Calu3 (cell line): ENCODE measurements at places on chromosomes 3 and 15. TPM values are rescaled to one million over a fixed set of nuclear protein-coding genes. Genes with fewer than 3 reads are reported as not detected.

The ARL14 gene
- 104 and 197 TPM in 2 replicates for total RNA-seq

The SGO1 gene
- total RNA-seq = 29.4 and 30.2 TPM in 2 replicates

The MNS1 gene
- 25.5 and 37.7 TPM in 2 replicates for total RNA-seq

The FSIP1 gene
- 0.27 and 0.28 TPM in 2 replicates for total RNA-seq

The STRIT1 gene
- total RNA-seq = not detected in 2 replicates

The HTR3E gene
- total RNA-seq = not detected in 2 replicates

The ZDHHC23 gene
- 17.8 and 22.0 TPM in 2 replicates for total RNA-seq

The HESX1 gene
- 0.78 and 0.91 TPM in 2 replicates for total RNA-seq

The SPINK8 gene
- not detected in 2 replicates for total RNA-seq

The TMEM42 gene
- total RNA-seq = 12.3 TPM in 2 replicates

The PCNP gene
- 135 and 147 TPM in 2 replicates for total RNA-seq

DNA sequence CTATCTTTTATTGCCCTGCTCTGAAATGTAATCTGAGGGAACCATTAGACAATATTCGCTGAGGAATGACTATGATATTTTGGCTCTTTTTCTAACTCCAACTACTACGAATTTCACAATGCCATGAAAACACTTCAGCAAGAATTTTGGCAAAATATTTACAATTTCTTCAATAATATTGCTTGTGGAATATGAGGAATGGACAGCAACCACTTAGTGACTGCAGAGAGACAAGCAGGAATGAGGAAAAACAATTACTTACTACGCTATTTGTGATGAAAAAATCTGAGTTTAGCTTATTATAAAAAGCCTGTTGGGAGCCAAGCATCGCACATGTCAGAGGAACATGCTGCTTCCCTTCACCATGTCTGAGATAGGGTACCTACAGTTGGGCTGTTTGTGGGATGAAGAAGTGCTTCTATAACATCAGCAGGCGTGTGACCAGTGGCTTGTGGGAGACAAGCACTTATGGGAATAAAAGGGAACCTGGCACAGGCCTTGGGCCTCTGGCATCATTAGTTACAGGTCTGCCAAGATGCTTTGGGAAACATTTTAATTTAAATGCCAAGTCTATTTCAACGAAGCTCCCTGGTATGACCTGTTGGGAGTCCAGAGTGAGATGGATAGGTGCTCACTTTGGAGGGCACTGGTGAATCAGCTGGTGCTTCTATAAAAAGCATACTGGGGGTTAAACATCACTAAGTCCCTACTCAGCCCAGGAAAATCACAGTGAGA lies 2.7 kb upstream of the PLCL2 start:
- H3K27me3 ChIP-seq = no peaks in the 10 kb centered on the region
- H3K27ac ChIP-seq = no peak overlapping the region
- H3K4me1 ChIP-seq = no peaks in the 10 kb centered on the region

DNA sequence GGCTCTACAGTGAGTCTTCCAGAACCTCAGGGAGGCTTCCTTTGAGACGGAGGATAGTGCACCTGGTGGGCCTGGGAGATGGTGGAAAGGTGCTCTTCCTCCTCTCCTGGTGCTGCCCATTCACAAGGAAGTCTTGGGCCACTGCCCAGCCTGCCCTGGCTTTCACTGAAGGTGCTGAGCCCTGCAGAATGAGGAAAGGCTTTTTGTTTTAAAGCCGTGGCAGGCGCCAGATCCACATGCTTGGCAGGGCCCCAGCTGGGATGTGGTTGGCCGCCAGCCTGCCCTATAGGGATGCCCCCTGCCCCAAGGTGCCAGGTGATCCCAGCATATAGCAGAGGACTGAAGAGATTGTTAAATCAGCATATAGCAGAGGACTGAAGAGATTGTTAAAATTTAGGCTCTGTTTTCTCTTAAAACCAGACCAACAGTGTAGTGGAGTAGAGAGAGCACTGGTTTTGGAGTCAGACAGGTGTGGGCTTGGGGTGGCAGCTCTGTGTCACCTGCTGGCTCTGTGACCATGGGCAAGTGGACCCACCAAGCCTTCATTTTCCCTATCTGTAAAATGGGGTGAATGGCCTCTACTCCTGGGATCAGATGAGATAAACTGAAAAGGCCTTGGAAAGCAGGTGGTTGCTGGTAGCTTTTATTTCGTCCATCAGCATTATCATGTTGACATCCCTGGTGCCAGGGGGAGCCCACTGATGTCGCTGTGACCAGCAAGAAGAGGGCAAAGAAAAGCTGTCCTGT lies 53.3 kb downstream of the SLC6A6 start:
- peaks cover 81% of the 10 kb centered on the region for H3K4me1 ChIP-seq
- peaks cover 68% of the 10 kb centered on the region for H3K36me3 ChIP-seq
- peak; percentile 56 for DNase-seq
- no peaks in the 10 kb centered on the region for H3K27me3 ChIP-seq

DNA sequence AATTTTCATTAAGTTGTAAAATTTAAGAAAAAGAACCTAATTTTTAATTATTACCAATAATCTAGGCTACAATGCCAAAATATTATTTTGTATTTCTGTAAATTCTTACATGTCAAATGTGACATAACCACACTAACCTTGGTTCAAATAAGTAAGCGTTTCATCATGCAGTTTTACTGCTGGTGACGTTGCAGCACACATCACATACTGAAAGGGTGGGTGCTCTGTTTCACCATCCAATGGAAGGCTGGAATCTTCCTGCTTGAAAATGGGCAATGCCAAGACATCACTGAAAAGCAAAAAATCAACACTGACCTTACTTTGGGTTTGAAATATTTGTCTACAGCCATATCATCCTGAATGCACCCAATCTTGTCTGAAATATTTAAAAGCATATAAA lies 14.8 kb downstream of the UBP1 start:
- DNase-seq = no peak
- no peaks in the 10 kb centered on the region for H3K27me3 ChIP-seq
- peaks cover 18% of the 10 kb centered on the region for H3K36me3 ChIP-seq
- no peak overlapping the region for H3K27ac ChIP-seq

- no peak overlapping the region for H3K4me3 ChIP-seq
- DNase-seq = no peak
Measured at GRCh38 chr3:37537914-37538691, 323.6 kb upstream of the CTDSPL start.

- no peak overlapping the region for H3K4me3 ChIP-seq
- H3K36me3 ChIP-seq = no peaks in the 10 kb centered on the region
- H3K4me1 ChIP-seq = no peaks in the 10 kb centered on the region
- H3K27ac ChIP-seq = no peak overlapping the region
- H3K27me3 ChIP-seq = peaks cover 75% of the 10 kb centered on the region
- no peak for DNase-seq
Measured at GRCh38 chr3:72011485-72011884, 226.5 kb upstream of the PROK2 start.

GRCh38 chr3:27633224-27633545 lies 88.9 kb downstream of the EOMES start:
- peak overlapping the region; percentile 78 for H3K4me3 ChIP-seq
- no peaks in the 10 kb centered on the region for H3K27me3 ChIP-seq
- peaks cover 13% of the 10 kb centered on the region for H3K36me3 ChIP-seq
- no peak for DNase-seq
- H3K27ac ChIP-seq = peak overlapping the region; percentile 71

GRCh38 chr3:13011573-13012220 lies 61.5 kb downstream of the IQSEC1 start:
- H3K4me3 ChIP-seq = no peak overlapping the region
- peaks cover 8% of the 10 kb centered on the region for H3K36me3 ChIP-seq
- H3K4me1 ChIP-seq = peaks cover 43% of the 10 kb centered on the region
- no peak overlapping the region for H3K27ac ChIP-seq
- H3K27me3 ChIP-seq = peaks cover 11% of the 10 kb centered on the region

- peaks cover 9% of the 10 kb centered on the region for H3K4me1 ChIP-seq
- no peak for DNase-seq
- H3K27ac ChIP-seq = no peak overlapping the region
- no peaks in the 10 kb centered on the region for H3K36me3 ChIP-seq
- no peaks in the 10 kb centered on the region for H3K27me3 ChIP-seq
Measured at GRCh38 chr3:114417265-114417664, 123.4 kb downstream of the TIGIT start.

DNA sequence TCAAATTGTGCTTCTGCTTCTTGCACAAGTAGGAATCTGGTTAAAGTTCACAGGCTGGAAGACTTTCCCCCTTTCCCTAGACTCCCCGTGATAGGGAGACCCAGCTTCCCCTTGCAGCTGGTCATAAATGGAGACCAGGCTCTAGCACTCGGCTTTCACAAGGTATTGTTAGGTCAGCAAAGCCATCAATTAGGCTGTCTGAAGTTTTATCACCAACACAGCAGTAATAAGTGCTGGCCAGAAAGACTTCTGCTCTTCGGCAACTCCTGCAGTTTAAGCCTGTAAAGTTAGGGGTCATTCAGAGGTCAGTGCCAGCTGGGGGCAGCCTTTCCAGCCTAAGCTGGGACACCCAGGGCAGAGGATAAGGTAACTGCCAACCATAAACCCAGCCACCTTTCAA lies 203.4 kb downstream of the MEIS2 start:
- no peaks in the 10 kb centered on the region for H3K36me3 ChIP-seq
- no peak for DNase-seq
- no peak overlapping the region for H3K27ac ChIP-seq
- no peak overlapping the region for H3K4me3 ChIP-seq

DNA sequence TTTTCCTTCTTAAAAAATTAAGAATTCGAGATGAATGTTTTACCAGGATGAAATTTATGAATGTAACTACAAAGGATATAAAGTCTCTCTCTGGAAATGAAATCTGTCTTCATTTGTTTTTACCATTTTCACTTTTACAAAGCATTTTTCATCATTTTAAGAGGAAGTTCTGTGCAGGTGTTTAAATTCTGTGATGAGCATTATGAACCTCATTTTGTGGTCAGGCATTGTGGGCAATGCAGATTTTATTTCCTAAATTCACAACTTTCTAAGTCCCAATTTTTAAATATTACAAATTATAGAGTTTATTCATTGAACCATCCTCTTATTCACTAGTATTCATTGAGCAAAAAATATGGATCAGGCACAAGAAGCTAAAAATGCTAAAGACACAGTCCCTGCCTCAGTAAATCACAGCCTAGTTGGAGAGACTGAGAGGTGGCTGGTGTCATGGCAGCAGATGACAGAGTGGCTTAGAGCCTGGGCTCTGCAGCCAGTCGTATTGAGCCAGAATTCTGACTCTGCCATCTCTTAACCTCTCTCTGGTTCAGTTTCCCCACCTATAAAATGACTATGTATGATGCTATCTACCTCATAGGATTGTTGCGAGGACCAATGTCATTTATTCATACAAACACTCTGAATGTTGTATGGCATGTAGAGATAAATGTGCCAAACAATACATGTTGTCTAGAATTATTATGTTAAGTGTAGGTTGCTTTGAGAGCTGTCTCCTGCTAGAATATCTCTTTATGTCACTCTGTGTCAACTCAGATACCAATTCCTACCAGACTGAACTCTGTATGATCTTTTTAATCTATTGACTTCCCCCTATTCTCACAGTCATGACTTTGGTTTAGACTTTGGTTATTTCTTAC lies 7.5 kb upstream of the TGFBR2 start:
- H3K27ac ChIP-seq = peak overlapping the region; percentile 76
- DNase-seq = no peak

DNA sequence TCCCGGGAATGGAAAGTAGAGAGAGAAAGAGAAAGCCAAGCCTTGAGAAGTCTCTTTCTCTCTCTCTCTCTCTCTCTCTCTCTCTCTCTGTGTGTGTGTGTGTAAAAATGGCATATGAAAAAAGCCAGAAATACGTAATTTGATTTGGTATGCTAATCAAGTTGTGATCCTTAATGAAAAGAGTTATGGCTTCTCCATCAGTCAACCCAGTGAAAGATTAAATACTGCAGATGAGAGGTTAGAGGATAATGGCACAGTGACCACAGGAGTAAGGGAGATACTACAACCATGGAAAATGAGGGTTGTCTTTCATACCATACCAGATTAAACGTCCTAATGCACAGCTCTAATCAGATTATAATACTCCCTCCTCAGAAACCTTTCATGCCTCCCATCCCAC lies 193.5 kb upstream of the SOX2 start:
- DNase-seq = no peak
- no peaks in the 10 kb centered on the region for H3K27me3 ChIP-seq
- H3K4me3 ChIP-seq = no peak overlapping the region

DNA sequence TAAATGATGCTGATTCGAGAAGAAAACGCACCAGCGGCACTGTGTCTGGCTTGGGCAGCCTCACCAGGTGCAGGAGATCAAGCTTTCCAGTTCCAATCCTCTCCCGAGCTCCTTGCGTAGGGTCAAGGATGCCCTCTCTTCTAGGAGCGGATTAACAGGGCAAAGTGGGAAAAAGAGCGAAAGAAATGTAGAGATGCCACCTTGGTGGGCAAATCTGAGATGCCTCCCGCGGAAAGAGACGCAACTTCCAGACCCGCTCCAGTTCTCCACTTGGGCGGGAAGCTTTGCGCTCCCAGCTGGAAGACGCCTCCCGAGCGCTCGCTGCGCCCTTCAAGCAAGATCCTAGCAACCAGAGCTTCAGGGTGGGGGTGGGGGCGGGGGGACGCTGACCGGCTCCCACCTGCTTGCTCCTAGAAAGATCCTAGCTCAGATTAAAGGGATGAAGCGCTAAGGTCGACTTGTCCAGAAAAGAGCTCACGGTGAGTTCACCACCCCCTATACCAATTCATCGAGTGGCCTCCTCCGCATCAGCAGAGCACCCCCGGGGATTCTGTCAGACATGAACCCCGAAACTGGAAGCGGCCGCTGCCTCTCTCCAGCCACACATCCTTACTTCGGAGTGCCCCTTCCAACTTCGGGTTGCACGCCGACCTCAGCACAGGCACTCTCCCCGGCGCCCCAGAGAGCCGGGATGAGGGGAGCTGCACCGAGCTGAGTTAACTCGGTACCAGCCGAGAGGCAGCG lies 769 bp downstream of the TAFA4 start:
- H3K36me3 ChIP-seq = no peaks in the 10 kb centered on the region
- H3K27me3 ChIP-seq = peaks cover 76% of the 10 kb centered on the region
- H3K4me1 ChIP-seq = no peaks in the 10 kb centered on the region
- DNase-seq = no peak
- H3K4me3 ChIP-seq = no peak overlapping the region

DNA sequence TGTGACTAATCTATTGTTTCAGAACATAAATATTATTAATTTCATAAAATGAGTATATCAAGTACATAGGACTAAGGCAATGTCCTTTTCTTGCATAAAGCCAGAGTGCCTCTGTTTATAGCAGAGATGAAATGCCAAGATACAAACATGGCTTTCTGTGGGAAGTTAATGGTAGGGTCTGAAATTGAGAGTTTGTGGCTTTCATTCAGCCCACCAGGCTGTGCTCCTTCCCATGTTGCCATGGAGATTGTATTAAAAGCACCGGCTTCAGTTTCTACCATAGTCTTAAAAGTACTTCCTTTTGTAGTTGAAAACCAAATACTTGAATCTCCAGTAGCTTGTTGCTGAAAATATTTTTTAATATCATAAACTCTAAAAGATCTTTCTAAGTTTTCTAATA lies 114.0 kb downstream of the LRRC28 start:
- DNase-seq = no peak
- H3K27ac ChIP-seq = no peak overlapping the region
- no peaks in the 10 kb centered on the region for H3K4me1 ChIP-seq
- no peaks in the 10 kb centered on the region for H3K36me3 ChIP-seq

DNA sequence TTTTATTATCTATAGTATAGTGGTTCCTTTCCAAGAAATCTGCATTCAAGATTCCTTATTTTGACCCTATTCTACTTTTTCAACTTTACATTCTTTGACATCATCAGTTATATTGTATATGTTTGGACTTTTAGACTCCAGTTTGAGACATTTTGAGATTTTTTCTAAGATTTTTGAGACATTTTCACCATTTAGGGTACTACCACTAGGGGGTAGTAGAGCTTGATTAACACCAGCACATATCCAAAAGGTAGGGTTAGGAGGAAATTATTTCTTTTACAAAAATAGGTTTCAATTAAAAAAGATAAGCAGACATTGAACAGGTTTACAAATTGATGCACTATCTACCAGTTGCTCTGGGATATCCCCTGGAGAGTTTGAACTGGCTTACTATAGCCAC lies 262.5 kb downstream of the SCAPER start:
- no peak overlapping the region for H3K27ac ChIP-seq
- no peaks in the 10 kb centered on the region for H3K27me3 ChIP-seq
- H3K36me3 ChIP-seq = no peaks in the 10 kb centered on the region
- no peak for DNase-seq
- H3K4me3 ChIP-seq = no peak overlapping the region
